ENCODE measurements at places on chromosomes 7 and 10. TPM values are rescaled to one million over a fixed set of nuclear protein-coding genes. Genes with fewer than 3 reads are reported as not detected.

The BPGM gene
- polyA plus RNA-seq: 49.8 TPM

The PTN gene
- polyA plus RNA-seq: 154 TPM

The FAM237B gene
- 0.64 TPM for polyA plus RNA-seq

The INTS15 gene
- 32.6 TPM for polyA plus RNA-seq

The JAKMIP3 gene
- polyA plus RNA-seq: 0.17 TPM

The BAIAP2L1 gene
- polyA plus RNA-seq: 10.6 TPM

The LIPK gene
- not detected for polyA plus RNA-seq

The POR gene
- polyA plus RNA-seq: 67.2 TPM

The KMT2C gene
- 32.9 TPM for polyA plus RNA-seq

The LRGUK gene
- polyA plus RNA-seq: 3.7 TPM

The KNDC1 gene
- polyA plus RNA-seq: 11.4 TPM

The TMEM178B gene
- 0.26 TPM for polyA plus RNA-seq

The GALNT17 gene
- polyA plus RNA-seq: 4.5 TPM

DNA sequence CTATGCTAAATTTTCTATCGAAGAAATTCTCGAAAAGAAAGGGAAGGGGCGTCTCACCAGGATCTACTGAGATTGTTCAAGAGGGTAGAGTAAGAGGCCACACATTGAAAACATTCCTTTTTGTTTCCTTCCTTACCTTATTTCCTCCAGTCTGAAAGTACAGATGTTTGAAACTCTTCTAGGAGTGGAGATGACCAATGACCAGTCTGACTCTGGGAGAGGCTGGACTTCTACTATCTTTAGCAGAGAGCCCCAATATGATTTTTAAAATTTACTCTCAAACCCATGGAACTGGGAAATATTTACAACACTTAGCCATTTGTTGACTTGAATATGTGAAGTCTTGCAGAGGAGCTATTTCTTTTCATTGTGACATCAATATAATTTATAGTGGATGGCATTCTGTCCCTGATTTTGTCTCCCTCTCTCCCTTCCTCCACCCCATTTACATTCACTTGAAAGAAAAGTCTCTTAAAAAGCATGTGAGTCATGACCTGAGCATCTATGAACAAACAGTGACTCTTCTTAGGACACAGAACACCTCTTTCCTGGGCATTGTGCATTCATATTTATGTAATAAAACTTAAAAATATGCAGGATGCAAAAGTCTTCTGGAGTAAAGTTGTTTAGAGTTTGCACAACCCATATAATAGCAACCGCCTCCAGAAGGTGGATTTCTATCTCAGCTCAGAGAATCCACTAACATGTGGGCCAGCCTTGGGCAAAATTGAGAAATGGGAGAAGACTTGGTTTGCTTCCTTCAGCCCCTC, 31.2 kb upstream of the BMPER start:
- no peak for DNase-seq

DNA sequence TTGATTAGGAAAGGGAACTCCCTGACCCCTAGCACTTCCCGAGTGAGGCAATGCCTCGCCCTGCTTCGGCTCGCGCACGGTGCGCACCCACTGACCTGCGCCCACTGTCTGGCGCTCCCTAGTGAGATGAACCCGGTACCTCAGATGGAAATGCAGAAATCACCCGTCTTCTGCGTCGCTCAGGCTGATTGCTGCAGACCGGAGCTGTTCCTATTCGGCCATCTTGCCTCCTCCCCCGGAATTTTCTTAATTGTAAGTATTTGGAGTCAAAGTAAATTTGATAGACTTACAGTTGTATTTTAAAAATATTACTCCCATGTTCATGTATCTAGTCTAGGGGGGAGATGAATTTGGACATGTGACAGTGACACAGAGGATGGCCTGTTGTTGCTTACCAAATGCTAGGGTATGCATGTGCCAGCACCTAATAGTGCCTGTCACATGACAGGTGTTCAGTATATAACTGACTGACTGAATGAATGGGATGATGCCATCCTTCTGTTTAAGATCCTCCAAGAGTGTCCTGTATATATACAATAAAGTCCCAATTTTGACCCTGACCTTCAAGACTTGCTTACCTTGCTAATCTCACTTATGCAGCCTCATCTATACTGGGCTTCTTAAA, 42.0 kb upstream of the ICA1 start:
- DNase-seq: no peak

- no peak for DNase-seq
These were observed 6.0 kb downstream of the LRRC17 start for GRCh38 chr7:102918845-102919244.

DNA sequence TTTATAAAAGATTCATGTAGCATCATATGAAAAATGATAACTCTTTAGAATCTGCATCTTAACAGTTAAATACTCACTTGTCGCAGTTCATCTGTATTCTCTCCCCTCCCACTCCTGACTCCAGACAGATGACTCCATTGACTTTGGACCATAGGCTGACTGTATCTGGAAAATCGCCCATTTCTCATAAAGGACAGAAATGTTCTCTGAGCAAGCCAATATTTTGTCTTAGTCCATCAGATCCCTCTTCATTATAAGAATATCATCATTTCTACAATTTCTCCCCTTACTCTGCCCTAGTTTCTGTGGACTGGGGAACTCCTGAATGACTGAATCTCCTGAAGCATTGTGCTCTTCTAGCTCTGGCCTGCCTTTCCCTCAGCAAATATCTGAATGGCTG, 125.4 kb downstream of the SEMA3D start:
- no peak for DNase-seq

- no peak for DNase-seq
These were observed 55.0 kb downstream of the C1GALT1 start for GRCh38 chr7:7237201-7237977.

- no peak for DNase-seq
These were observed 26.9 kb downstream of the MYPN start for GRCh38 chr10:68135922-68136792.

DNA sequence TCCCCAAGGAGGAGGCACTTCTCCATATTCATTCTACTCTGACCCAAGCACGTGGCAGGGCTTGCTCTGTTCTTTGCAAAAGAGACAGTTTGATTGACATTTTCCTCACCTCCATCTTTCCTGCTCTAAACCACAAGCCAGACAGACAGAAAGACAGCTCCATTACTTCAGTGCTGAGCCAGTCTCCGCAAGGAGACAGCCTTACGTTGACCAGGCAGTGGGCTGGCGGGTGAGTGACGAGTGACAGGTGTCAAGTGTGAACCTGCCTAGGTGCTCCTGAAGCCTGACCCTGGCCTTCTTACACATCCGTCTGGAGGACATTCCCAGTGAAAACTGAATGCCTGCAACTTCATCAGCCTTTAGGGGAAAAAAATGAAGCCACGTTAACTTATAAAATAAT, 314.6 kb downstream of the TNS3 start:
- no peak for DNase-seq

GRCh38 chr10:95616446-95616845, 40.1 kb downstream of the ALDH18A1 start:
- no peak for DNase-seq

- DNase-seq: no peak
These were observed 26.1 kb downstream of the PRSS58 start for GRCh38 chr7:142231716-142232115.

- DNase-seq: peak; percentile 44
These were observed 630 bp downstream of the RSBN1L start for GRCh38 chr7:77696643-77697534.

- DNase-seq: no peak
These were observed 2.0 kb downstream of the ANKRD2 start for GRCh38 chr10:97574374-97575126.

DNA sequence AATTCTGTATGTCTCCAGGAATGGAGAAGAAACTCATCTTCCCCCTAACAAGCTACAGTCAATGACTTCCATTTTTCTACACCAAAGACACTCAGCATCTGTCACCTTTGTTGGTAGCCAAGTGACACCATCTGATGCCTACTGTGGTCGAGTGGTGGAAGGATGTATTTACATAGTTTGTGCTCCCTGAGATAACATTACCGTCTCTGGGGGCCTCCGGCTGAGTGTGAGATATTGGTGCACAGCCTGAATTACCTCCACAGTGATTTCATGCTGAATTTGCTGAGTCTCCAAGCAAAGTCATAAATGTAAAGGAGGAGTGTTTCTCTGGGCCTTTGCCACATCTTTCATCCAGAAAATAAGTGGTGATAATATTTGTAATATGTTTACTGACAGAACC, 114.0 kb downstream of the GRID1 start:
- DNase-seq: no peak

DNA sequence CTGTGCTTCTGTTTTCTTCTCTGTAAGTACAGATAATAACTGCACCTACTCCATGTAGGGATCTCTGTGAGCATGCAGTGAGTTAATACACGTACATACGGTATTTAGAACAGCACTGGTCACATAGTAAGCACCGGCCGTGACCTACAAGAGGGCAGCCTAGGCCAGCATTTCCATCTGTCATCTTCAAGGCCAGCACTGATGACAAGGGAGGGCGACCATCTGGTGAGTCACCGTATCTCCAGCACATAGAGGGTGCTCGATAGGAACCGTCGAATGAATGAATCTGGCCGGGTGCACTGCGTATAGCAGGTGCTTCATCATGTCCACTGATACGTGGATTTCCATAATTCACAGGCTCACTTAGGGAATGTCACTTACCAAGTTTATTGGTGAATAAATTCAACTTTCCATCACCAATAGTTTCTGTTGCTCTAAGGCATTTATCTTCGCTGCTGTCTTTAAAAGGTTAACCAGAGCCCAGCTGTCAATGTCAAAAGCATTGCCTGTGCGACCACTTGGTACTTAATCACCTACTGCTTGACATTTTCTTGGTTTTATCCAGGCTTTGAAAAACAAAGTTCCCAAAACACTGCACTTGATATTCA, 8.3 kb downstream of the NOD1 start:
- DNase-seq: no peak

- DNase-seq: peak; percentile 72
These were observed 20.8 kb downstream of the LOXL4 start for GRCh38 chr10:98246911-98247805.

DNA sequence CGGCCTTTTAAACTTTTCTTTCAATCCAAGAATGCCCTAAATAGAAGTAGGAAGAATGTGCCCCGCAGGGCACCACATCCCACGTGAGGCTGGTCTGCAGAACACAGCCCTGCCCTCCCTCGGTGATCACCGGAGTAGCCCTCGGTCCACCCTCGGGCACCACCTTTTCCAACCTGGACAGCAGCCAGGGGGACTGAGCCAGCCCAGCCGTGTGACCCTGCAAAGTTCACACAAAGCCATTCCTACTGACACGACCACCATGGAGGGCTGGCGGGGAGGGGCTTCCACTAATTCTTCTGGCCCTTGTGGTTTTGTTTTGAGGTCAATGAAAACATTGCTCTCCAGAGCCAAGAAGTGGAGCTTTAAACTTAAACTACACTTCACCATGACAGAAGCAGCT, 132.2 kb downstream of the TCERG1L start:
- DNase-seq: no peak

DNA sequence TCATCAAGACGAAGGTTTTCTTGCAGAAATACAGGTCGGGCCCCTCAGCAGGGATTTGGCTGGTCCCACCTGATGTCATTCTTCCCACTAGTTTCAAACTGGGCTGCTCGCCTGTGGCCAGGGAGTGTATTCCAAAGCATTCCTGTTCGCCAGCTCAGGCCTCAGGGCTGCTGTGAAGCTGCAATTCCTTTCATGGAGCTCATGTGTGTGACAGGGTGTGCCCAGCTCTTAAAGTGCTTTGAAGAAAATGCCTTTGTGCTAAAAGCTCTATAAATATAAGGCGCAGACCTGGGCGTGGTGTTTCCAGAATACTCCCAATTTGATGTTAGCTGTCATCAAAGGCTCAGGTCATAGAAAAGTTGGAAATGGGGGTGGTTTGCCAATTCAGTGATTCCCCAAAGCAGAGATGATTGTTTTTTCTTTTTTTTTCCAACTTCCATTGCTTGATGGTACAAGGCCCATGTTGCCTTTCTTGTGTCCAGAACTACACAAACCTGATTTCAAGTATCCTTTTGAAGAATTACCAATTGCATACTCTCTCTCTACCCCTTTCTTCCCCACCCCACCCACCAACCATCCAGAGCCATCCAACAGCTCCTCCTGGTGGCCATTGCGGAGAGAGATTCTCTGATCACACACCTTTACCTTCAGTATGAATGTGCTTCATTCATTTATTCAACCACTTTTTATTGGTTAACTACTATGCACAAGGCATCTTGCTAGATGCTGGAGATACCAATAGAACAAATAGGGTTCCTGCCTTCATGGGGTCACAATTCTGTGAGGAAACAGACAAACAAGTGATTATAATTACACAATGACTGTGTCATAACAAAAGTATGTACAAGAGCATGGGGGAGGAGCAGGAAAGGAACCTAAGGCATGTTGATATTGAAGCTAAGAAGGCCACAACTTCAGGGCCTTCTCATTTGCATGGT, 297.3 kb upstream of the LYZL1 start:
- DNase-seq: no peak

GRCh38 chr10:117007080-117007479, 2.1 kb upstream of the SHTN1 start:
- DNase-seq: no peak

DNA sequence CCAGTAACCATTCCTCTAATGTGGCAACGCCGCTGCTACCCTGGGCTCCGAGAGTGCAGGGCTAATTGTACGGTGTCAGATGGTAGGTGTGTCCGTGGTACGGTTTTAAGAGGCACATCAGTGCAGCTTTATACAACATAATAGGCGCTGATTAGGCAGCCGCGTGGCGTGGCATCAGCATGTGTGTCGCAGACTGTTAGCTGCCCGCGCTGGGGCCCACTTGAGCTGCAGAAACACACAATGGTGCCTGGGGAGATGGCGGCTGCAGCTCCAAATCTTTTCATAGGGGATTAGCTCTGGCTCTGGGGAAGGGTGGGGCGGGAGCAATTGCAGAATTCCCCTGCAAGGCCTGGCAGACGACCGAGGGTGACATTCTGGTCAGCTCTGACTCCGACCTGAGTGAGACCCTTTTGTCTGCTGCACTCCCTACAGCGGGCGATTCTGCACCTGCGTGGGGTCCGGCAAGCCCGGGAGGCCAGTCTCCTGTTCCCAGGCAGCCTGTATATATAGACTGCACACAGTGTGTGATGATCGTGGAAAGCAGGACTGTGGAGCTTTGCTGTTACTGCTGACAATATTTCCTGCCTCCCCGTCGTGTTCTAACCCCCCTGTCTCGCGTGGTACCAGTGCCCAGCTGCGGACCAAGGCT, 722.7 kb upstream of the CELF2 start:
- no peak for DNase-seq

Data from left renal cortex interstitium (tissue), 4 donors.